ENCODE measurements at places on chromosomes 3 and 15. TPM values are rescaled to one million over a fixed set of nuclear protein-coding genes. Genes with fewer than 3 reads are reported as not detected.

GRCh38 chr3:170056710-170057454 is 19.1 kb downstream of the GPR160 start:
- no peak overlapping the region for H3K4me3 ChIP-seq
- no peaks in the 10 kb centered on the region for H3K27me3 ChIP-seq
- H3K36me3 ChIP-seq: no peaks in the 10 kb centered on the region
- no peaks in the 10 kb centered on the region for H3K4me1 ChIP-seq
- no peak for DNase-seq
- H3K27ac ChIP-seq: no peak overlapping the region

DNA sequence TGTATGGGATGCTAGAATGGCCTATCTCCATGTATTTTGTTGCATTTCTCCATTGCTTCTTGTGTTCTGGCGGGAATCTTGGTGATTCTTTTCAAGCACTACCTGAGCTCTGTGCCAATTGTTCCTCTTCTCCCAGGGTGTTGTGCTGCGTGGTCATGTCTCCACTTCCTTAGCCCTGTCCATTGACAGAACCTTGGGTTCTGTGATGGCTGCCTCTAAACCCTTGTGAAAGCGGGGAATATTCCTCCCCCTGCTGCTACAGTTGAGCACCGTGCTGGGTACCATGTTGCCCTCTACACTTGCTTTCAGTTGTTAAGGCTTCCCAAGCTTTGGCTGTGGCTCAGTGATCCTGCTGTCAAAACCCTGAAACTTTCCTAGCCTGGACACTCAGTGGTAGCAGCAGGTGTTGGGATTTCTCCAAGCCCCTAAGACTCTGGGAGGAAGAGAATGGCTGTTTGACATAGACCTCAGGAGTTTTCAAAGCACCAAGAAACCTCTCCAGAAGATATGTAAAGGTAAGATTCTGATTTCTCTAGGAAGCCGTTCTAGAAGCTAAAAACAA is 69.5 kb downstream of the MBNL1 start:
- H3K27ac ChIP-seq: no peak overlapping the region
- DNase-seq: no peak
- no peaks in the 10 kb centered on the region for H3K4me1 ChIP-seq
- H3K4me3 ChIP-seq: no peak overlapping the region

DNA sequence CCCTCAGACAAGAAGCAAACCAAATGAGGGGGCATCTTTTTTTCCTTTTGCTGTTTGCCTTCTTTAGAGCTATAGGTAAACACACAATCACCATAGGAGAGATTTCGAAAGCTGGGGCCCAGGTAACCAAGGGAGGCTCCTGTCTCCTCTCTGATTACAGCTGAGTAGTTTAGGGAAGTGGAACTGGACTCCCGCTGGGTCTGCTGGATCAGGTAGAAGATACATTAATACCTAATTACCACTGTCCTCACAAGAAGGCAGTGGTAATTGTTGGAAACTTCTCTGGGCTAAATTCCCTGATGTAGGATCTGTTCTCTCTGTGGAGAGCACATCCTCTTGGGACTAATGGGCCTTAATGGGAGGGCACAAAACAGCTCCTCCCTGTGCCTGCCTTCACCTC is 32.7 kb downstream of the HDC start:
- no peak for DNase-seq
- no peaks in the 10 kb centered on the region for H3K36me3 ChIP-seq
- no peaks in the 10 kb centered on the region for H3K27me3 ChIP-seq
- H3K4me3 ChIP-seq: no peak overlapping the region

GRCh38 chr3:170660139-170660538 is 74.3 kb upstream of the SLC7A14 start:
- no peak overlapping the region for H3K4me3 ChIP-seq
- no peak for DNase-seq
- no peaks in the 10 kb centered on the region for H3K27me3 ChIP-seq
- no peaks in the 10 kb centered on the region for H3K4me1 ChIP-seq
- H3K36me3 ChIP-seq: no peaks in the 10 kb centered on the region

DNA sequence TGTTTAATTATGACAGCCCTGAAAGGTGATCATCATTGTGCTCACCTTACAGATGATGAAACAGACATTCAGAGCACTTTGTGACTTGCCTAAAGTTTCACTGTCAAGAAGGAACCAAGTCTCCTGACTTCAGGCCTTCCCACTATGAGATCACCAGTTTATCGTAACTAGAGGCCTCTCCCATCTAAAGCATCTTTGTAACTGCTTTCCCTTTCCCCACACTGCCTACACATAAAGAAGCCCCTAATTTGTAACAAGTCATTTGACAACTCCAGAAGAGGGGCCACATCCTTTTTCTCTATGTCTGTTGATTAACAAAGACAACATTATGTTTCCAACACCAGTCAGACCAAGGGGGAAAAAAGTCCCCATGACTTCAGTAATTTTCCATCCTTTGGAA is 1.1 kb downstream of the KLHL6 start:
- no peak overlapping the region for H3K4me3 ChIP-seq
- no peak overlapping the region for H3K27ac ChIP-seq
- H3K4me1 ChIP-seq: no peaks in the 10 kb centered on the region
- H3K27me3 ChIP-seq: no peaks in the 10 kb centered on the region
- no peaks in the 10 kb centered on the region for H3K36me3 ChIP-seq

DNA sequence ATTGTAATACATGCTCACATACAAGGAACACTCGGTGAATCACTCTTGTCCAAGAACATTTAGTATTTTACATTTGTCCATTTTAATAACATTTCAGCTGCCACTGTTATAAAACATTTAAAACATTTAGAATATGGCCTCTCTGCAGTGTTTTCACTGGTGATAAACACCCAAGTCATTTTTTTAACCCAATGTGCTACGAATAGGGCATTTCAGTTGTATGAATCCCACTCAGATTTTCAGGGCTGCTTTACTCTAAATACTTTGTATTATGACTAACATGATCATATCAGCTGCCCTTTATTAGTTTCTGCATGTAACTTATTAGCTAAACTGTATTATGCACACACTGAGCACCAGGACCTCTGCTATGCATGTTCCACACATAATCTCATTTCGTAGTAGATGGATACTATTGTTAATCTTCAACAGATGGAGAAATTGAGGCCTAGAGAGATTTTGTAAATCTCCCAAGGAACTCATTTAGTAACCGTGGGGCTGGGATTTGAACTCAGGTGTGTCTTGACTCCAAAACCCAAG is 148.6 kb upstream of the CDIN1 start:
- DNase-seq: no peak
- H3K27me3 ChIP-seq: no peaks in the 10 kb centered on the region

DNA sequence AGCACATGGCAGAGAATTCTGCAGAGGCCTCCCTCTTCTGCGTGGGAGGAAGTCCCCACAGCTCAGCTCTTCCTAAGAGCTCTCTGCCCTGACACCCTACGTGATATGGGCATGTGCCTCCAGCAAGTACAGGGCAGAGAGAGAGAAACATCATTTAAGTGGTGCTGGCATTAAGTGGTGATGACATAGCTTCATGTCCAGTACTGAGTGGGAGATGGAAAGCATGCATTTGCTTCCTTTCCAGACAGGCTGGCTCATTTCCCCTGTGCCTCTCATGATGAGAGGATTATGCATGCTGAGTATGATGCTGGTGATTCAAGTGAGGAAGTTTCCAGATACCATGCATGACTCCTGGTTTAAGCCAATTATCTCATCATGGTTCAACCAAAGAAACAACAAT is 26.9 kb downstream of the BFSP2 start:
- H3K27ac ChIP-seq: no peak overlapping the region
- H3K36me3 ChIP-seq: no peaks in the 10 kb centered on the region
- H3K27me3 ChIP-seq: no peaks in the 10 kb centered on the region
- H3K4me3 ChIP-seq: no peak overlapping the region
- no peak for DNase-seq

DNA sequence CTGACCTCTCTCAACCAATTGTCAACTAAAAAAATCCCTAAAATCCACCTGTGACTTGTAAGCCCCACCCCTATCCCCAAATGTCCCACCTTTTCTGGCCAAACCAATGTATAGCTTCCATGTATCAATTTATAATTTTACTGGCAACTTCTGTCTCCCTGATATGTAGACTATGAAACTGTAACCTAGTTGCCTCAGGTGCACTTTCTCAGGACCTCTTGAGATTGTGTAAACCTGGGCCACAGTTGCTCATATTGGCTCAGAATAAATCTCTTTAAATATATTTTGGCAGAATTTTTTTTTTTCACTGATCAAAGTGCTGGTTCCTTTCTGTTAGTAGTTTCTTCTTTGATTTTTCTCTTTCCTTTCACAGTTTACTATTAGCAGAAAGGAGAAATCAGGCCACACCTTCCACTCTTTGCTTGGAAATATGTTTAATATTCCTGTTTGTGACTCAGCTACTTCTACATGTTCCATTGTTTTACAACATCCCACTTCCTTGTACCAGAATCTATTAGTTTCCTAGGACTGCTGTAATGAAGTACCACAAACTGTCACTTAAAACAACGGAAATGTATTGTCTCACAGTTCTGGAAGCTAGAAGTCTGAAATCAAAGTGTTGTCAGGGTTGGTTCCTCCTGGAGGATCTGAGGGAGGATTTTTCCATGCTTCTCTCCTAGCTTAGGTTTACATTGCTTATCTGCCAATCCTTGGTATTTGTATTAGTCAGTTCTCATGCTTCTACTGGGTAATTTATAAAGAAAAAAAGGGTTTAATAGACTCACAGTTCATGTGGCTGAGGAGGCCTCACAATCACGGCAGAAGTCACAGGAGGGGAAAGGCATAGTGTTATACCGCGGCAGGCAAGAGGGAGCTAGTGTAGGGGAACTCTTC is 801.2 kb upstream of the ARPP21 start:
- H3K36me3 ChIP-seq: no peaks in the 10 kb centered on the region
- H3K4me1 ChIP-seq: peaks cover 5% of the 10 kb centered on the region
- no peak for DNase-seq

- H3K27me3 ChIP-seq: peaks cover 2% of the 10 kb centered on the region
- no peaks in the 10 kb centered on the region for H3K4me1 ChIP-seq
- no peak for DNase-seq
- H3K27ac ChIP-seq: no peak overlapping the region
- peaks cover 6% of the 10 kb centered on the region for H3K36me3 ChIP-seq
Measured at GRCh38 chr3:52650439-52650838, 35.3 kb downstream of the PBRM1 start.

GRCh38 chr3:127153506-127153815 is 39.5 kb upstream of the PRR23E start:
- no peak for DNase-seq
- peaks cover 9% of the 10 kb centered on the region for H3K4me1 ChIP-seq
- H3K27ac ChIP-seq: no peak overlapping the region
- no peaks in the 10 kb centered on the region for H3K36me3 ChIP-seq

GRCh38 chr3:59088761-59089160 is 38.9 kb upstream of the CFAP20DC start:
- DNase-seq: no peak
- no peak overlapping the region for H3K4me3 ChIP-seq
- no peaks in the 10 kb centered on the region for H3K4me1 ChIP-seq
- H3K27ac ChIP-seq: no peak overlapping the region

- no peaks in the 10 kb centered on the region for H3K27me3 ChIP-seq
- H3K36me3 ChIP-seq: no peaks in the 10 kb centered on the region
- H3K27ac ChIP-seq: no peak overlapping the region
- no peaks in the 10 kb centered on the region for H3K4me1 ChIP-seq
- no peak overlapping the region for H3K4me3 ChIP-seq
Measured at GRCh38 chr3:20646425-20646824, 460.4 kb upstream of the SGO1 start.

- peak; percentile 51 for DNase-seq
- H3K27me3 ChIP-seq: no peaks in the 10 kb centered on the region
- no peak overlapping the region for H3K4me3 ChIP-seq
Measured at GRCh38 chr3:39126532-39127071, 19.1 kb downstream of the TTC21A start.

- peaks cover 3% of the 10 kb centered on the region for H3K4me1 ChIP-seq
- no peaks in the 10 kb centered on the region for H3K27me3 ChIP-seq
- DNase-seq: no peak
- H3K27ac ChIP-seq: no peak overlapping the region
- no peak overlapping the region for H3K4me3 ChIP-seq
Measured at GRCh38 chr15:55928955-55929354, 64.5 kb downstream of the NEDD4 start.

DNA sequence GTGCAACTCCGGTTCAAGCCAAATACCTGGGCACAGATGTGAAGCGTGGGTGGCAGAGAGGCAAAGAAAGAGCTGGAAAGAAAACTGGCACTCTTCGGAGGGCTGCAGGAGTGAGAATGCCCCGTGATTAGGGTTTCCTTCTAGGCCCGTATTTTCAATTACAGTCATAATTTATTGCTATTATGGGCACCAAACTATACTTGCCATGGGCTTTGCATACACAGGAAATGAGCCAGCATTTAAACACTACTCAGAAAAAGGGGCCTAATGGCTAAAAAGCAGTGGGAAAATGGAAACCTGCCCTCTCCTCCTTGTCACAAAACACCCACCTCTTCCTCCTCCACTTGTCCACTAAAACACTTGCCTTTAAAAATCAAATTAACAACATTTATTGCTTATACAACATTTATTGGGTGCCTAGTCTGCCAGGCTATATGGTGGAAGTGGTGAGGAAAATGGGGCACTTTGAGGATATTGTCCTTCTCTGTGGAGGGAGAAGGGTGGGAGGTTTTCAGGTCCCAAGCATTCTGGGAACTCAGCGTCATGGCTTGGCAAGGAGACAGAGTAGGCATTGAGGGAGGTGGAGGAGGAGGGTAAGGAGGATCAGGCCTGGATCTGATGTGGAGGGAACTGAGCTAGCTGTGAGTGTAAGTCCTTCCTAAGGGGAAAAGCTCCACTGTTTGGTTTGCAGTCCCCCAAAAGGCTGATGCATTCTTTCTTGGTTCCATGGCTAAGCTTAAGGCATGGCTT is 160.9 kb downstream of the SLCO3A1 start:
- peaks cover 5% of the 10 kb centered on the region for H3K27me3 ChIP-seq
- DNase-seq: no peak
- H3K27ac ChIP-seq: no peak overlapping the region
- H3K4me3 ChIP-seq: no peak overlapping the region
- peaks cover 22% of the 10 kb centered on the region for H3K4me1 ChIP-seq

GRCh38 chr15:69916169-69916785 is 181.4 kb downstream of the TLE3 start:
- peaks cover 2% of the 10 kb centered on the region for H3K36me3 ChIP-seq
- H3K27me3 ChIP-seq: peaks cover 12% of the 10 kb centered on the region
- H3K4me3 ChIP-seq: no peak overlapping the region
- no peak overlapping the region for H3K27ac ChIP-seq
- peaks cover 10% of the 10 kb centered on the region for H3K4me1 ChIP-seq

- peaks cover 4% of the 10 kb centered on the region for H3K4me1 ChIP-seq
- H3K36me3 ChIP-seq: peaks cover 3% of the 10 kb centered on the region
- DNase-seq: no peak
- no peak overlapping the region for H3K4me3 ChIP-seq
- H3K27me3 ChIP-seq: peaks cover 3% of the 10 kb centered on the region
Measured at GRCh38 chr15:80811781-80812315, 32.7 kb downstream of the CEMIP start.

SECISBP2L gene
- total RNA-seq: 60.2 TPM

SLCO3A1 gene
- total RNA-seq: 27.9 TPM

GRK7 gene
- total RNA-seq: not detected

TMEM43 gene
- 50.8 TPM for total RNA-seq

PLA2G4E gene
- total RNA-seq: 1.0 TPM

TERC gene
- total RNA-seq: 6.4 TPM

C3orf85 gene
- total RNA-seq: not detected

RARB gene
- total RNA-seq: 1.2 TPM

PIERCE2 gene
- 1.9 TPM for total RNA-seq

ACKR2 gene
- 0.64 TPM for total RNA-seq

All from glutamatergic neuron (in vitro differentiated cells).